CD14-positive monocyte (primary cell): ENCODE measurements at places on chromosomes 5 and 9.
A peak's percentile ranks its signal among the peaks of the same experiment; 100 is the strongest.

GRCh38 chr9:21097817-21098216 lies 20.1 kb upstream of the IFNB1 start:
- peak; percentile 54 for DNase-seq

GRCh38 chr5:10936081-10936855 lies 175.2 kb upstream of the DAP start:
- no peak for DNase-seq

GRCh38 chr9:8456344-8456743 lies 656.8 kb upstream of the DMAC1 start:
- no peak for DNase-seq

GRCh38 chr5:54944364-54944763 lies 41.0 kb downstream of the ESM1 start:
- DNase-seq = no peak

- DNase-seq = no peak
Observed at GRCh38 chr5:96384353-96384752, 48.7 kb downstream of the PCSK1 start.

DNA sequence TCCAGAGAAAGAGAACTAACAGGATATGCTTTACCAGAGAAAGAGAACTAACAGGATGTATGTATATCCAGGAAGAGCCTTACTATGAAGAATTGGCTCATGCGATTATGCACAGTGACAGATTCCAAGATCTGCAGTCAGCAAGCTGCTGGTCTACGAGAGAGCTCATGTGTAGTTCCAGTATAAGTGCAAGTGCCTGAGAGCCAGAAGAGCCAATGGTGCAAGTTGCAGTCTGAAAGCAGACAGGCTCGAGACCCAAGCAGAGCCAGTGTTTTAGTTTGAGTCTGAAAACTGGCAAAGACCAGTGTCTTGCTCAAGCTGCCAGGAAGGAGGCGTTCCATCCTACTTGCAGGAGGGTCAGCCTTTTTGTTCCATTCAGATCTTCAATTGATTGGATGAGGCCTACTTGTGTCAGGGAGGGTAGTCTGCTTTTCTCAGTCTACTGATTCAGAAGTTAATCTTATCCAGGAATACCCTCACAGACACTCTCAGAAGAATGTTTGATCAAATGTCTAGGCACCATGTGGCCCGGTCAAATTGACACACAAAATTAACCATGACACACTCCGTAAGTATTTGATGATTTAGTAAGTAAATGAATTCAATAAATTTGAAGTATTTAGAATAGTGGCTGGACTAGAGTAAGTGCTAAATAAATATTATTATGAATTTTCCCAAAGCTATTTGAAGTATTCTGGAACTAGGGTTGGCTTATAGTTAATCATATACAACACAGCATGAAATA lies 372.1 kb upstream of the SGCD start:
- no peak for DNase-seq

DNA sequence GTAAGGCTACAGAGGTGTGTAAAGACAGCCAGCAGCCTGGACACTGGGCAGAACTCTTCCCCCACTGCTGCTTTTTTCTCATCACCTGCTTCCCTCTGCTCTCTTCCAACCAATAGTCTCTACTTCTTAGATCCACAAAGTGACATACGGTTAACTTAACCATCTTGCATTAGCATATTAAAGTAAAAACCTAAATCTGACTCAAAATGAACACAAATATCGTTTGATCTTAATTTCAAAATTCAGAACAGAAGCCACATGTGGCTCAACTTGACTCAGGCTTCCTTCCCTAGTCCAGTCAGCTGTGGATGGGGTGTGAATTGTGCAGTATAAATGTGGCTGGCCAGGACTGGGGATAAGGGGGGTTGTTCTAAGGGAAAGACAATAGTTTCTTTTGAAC lies 114.3 kb downstream of the STARD4 start:
- no peak for DNase-seq

GRCh38 chr9:74493512-74493911 lies 3.6 kb upstream of the RORB start:
- no peak for DNase-seq

DNA sequence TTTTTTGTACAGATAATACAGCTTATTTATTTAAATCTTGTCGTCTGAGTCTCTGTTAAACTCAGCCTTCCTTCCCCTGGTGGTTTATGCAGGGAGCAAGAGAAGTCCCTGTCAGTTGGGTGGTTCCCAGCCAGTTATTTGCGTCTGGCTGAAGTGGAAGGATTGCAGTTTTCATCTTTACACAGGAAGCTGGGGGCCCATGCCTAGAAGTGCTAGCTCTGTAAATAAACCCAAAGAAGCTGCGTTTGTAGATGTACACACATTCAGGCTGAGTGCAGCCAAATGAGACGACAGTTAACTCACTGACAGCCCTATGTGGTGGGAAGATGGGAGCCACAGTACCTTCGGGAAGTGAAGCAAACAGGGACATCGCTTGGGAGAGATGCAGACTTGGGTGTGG lies 122.1 kb downstream of the SAXO1 start:
- DNase-seq = no peak

DNA sequence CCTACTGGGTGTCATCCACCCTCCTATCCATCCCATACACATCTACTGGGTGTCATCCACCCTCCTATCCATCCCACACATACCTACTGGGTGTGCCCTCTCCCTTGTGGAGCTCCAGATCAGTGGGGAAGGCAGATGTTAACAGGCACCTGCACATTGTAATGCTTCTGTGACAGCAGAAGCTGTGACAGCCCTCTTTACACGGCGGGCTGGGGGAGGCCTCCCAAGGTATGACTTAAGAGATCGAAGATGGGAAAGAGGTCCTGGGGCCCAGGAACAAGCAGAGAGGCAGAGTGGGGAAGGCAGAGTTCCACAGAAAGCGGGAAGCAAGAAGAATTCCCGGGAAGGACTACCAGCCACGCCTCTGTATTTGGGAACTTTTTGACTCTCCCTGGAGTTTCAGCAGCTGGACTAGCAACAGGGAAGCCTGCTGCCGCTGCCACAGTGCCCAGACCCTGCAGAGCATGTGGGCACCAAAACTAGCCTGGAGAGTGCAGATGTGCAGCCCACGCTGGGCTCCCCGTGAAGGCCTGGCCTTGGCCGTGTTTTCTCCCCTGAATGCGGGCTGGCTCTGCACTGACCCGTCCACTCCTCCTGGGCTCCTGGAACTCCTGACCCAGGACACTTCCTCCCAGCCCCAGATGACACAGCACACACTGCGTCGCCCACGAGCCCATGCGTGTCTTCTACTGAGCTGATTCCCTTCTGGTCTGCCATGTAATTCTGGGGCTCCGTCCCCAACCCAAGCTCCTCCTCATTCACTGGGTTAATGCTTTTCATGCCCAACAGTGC lies 9.3 kb downstream of the TOR1A start:
- DNase-seq = no peak

- no peak for DNase-seq
Observed at GRCh38 chr9:101271102-101271501, 113.7 kb downstream of the BAAT start.

- no peak for DNase-seq
Observed at GRCh38 chr9:137660144-137660543, 41.3 kb downstream of the EHMT1 start.

DNA sequence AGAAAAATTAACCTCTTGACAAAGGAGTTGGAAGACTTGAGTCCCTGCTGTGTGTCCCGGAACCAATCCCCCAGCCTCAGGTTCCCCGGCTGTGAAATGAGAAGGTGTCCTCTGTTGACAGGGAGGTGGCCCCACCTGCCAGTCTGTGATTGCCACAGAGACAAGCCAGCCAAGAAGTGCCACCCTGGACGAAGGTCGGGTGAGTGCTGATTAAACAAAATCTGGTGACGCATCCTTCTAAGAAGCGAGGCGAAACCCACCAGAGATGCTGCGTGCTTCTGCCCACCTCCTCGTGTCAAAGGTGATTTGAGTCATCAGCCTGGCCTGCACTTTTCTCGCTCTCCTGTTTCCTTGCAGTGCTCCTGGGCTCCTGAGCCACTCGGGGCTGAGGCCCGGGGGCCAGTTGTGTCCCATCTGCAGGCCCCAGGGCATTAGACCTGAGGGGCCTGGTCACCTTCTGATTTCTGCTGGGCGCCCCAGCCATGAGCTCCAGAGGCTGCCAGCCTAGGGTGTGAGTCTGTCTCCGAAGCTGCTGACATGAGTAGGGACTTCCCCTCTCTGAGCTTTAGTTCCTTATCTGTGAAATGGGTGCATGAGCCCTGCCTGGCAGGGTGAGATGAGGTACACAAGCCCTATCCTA lies 28.7 kb downstream of the NEK6 start:
- peak; percentile 85 for DNase-seq

DNA sequence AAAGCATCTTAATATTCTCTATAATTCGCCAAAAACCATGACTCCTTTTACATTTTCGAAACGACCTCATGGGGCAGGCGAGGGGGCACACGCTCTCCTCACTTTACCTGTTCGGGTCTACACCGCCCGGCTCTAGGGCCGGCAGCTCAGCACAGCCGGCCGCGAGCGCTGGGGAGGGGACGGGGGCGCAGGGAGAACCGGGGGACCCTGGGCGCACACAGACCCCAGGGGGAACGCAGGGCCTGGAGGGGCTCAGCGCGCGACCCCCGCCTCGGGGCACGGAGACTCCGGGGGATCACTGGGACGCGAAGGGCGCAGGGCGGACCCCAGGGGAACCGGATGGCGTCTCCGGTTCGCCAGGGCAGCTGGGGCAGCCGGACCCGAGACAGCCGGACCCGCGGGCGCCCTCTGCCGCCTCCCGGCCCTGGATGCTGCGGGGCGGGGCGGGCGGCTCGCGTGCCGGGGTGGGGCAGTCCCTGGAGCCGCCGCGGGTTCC lies at the start of gene AHRR:
Gene AHRR (plus strand): TSS at position 485 of the 496 bp plus-strand sequence. CDS start 22,189 bp downstream, outside the sequence.
- peak; percentile 56 for DNase-seq

DNA sequence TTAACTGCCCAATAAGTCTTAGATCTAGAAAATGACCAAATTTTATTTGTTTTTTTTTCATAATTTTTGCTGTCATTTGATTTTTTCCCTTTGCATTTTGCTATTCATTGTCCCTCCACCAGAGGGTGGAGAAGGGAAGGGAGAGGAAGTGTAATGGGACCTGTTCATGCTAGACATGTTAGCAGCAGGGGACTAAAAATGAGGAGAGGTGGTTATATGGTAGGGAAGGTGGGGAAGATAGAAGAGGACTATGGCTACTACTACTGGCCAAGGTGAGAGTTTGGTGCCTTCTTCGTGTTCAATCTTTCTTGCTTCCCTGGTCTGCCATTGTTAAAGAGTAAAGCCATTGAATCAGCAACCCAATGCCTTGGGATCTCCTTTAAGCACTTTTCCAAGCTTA lies 6.4 kb downstream of the GRIA1 start:
- no peak for DNase-seq

DNA sequence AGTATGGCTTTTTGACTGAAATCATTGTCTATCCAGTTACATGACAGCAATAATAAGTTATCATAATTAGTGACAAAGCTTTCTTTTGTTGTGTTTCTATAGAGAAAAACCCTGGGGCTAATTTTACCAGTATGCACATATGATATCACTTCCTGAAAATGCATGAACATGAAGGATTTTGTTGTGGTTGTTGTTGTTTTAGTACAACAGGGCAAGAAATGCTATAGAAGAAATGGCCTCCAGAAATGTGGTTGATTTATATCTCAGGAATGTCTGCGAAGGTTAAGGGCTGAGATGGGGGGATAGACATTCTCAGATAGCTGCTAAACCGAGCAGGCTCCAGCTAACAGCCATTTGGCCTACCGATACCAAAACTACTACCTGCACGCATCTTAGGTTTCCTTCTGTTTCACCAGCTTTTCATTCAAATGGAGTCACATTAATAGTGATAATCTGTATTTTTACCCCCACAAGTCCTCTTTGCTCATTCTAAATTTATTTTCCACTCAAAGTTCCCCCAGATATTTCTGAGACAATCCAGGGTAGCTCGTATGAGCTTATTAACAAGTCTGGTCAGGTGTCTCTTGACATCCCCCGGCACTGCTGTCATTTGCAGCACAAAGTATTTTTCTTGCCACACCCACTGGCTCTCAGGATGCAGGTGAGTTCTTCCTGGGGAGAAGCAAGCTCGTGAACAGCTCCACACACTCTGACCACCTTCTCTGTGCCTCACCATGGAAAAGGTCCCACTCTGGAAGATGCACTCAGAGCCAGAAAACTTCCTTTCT lies 232.4 kb upstream of the GAS1 start:
- DNase-seq = no peak

- DNase-seq = no peak
Observed at GRCh38 chr5:178854284-178854683, 5.5 kb upstream of the ZNF354B start.

DNA sequence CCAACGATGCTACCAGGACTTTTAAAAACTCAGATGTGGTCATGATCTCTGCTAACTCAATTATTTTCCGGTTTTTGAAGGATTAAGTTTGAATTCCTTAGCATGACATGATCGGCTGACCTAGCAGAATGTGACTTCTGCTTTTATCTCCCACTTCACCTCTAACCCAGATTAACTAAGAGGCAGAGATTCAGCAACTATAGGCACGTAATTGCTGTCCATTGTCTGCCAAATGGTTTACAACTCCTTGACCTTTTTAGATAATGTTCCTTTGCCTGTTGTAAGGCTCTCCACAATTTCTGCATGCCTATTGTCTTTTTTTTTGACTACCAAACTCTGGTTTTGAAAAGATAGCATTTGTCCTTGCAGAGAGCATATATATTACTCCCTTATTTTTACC lies 268.2 kb downstream of the BRINP1 start:
- no peak for DNase-seq

GRCh38 chr9:20593537-20593936 lies 28.8 kb downstream of the MLLT3 start:
- no peak for DNase-seq

DNA sequence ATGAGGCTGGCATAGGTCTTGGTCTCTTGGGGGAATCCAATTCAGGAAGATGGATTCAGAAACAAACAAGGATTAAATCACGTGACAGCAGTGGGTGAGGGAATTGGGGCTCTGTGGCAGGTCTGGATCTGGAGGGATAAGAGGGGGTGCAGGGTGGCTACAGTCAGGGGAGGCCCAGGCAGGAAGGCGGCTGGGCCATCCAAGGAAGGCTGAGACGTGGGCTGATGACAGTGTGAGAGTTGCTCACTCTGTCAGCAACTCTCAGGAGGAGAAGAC lies 65.8 kb upstream of the COL5A1 start:
- no peak for DNase-seq

DNA sequence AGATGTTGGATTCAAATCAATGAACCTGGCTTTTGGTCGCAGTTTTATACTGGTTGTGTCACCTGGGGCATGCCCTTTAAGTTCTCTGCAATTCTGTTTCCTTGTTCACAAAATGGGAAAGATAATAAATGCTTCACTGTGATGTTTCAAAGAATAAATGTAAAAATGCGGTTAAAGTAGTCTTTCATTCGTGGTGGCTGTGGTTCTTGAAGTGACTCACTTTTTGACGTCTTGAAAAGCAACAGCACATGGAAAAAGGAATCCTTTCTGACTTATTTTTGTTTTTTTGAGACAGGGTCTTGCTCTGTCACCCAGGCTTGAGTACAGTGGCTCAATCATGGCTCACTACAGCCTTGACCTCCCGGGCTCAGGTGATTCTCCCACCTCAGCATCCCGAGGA lies 88.4 kb upstream of the SLIT3 start:
- no peak for DNase-seq

GRCh38 chr5:170105642-170106611 lies at the start of gene FOXI1:
Gene FOXI1 (plus strand): TSS chr5:170105897. CDS start chr5:170105958, 61 bp downstream.
- peak; percentile 26 for DNase-seq
